GOT3 (cell line): ENCODE measurements at places on chromosomes 6 and 20.

DNA sequence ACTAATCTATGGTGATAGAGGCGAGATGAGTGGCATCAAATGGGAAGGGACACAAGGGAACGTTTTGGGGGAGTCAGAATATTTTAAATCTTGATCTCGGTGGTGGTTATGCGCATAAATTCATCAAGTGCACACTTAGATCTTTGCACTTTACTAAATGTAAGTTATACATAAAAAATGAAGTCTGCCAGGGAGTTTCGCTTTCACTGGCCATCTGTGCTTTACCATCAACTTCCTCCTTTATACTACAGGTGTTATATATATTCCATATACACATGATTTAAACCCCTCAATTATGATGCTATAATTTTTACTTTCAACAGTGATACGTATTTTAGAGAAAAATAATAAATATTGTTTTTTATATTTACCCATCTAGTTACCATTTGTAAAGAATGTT, 97.6 kb upstream of the AKIRIN2 start:
- DNase-seq, result no peak

GRCh38 chr20:21656308-21657067, 49.0 kb upstream of the PAX1 start:
- DNase-seq, result no peak

DNA sequence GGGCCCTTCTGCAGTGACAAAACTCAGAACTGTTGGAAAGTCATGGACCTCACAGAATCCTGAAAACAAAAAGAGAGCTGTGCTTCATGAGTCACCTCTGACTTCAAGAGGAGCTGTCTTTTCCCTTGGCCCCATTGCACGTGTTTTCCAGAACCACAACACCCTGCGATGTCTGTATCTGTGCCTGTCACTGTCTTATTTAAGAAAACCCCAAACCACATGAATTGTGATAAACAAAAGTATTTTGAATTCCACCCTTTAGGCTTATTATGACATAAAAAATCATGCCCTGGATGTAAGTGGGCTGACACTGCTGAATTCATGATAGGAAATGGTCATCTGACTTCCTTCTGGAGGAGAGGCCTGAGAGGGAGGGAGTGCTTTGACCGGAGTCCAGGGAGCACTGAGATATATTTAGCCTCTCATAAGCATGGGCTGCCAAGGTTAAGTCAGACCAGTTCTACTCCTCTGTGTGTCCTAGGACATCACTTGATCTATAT, 96.4 kb upstream of the DUSP22 start:
- no peak for DNase-seq

- DNase-seq, result no peak
Observed at GRCh38 chr6:15741405-15741804, 78.6 kb upstream of the DTNBP1 start.

GRCh38 chr6:43624786-43625288, 4.2 kb downstream of the GTPBP2 start:
- DNase-seq, result no peak

GRCh38 chr6:684831-685636, 7.9 kb downstream of the EXOC2 start:
- no peak for DNase-seq

DNA sequence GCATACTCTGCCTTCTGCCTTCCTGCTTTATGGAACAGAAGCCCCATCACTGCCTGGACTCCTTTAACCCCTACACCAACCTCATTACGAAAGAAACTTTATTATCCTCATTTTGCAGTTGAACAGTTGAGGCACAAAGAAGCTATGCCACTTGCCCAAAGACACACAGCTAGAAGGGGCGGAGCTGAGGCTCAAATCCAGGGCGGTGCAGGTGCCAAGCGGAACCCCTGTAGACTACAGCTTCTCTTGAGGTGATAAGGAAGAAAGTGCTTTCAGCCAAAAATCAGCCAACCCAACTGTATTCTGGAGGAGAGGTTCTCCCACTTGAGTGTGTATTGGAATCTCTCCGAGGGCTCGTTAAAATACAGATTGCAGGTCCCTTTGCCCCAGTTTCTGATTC, 90.5 kb downstream of the PRND start:
- no peak for DNase-seq

GRCh38 chr6:22099231-22099630, 197.6 kb downstream of the PRL start:
- DNase-seq, result no peak

DNA sequence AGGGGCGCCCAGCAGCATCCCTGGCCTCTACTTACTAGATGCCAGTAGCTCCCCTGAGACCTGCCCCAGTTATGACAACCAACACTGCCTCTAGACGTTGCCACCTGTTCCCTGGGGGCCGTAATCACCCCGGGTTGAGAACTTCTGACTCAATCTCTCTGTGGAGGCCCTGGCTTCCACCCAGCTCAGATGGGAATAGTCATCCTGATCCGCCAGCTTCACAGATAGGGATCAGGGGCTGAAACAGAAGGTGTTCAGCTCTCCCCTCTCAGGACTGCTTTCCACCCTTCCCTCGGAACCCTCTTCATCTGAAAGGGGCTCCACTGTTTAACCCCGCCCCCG, 3.3 kb downstream of the CAPN11 start:
- peak; percentile 24 for DNase-seq

DNA sequence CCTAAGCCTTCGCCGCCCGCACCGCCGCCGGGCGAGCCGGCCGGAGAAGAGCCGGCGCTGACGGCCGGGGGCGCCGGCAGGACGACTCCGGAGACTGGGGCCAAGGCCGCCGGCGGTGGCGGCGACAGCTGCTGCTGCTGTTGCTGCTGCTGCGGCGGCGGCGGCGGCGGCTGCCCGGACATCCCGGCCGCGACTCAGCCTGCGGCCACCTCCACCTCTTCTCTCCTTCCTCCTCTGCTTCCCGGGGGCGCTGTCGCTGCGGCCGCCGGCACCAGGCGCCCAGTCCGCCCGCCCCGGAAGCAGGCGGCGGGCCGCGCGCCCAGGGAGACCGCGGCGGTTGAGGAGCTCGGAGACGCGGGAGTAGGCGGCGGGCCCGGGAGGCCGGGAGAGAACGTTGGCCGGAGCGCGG, 307 bp downstream of the RANBP9 start:
- no peak for DNase-seq

DNA sequence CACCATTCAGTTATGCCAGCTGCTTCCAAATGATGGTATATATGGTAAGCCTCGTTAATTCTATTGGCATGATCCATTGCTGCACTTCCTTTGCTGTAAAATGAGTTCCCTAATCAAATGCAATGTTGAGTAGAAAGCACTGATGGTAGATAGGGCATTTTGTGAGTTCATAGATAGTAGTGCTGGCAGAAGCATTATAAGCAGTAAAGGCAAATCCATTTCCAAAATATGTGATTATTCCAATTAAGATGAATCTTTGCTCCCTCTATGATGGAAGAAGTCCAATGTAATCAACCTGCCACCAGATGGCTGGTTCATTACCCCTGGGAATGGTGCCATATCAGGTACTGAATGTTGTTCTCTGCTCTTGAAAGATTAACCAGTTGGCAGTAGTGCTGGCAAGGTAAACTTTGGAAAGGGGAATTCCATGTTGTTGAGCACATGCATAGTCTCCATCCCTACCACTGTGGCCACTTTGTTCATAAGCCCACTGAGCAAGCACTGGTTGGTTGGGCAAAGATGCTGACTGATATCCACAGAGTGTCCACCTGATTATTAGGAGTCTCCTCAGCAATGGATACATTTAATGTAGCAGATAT, 5.6 kb upstream of the TBPL1 start:
- DNase-seq, result no peak

GRCh38 chr6:29815118-29815750, 12.4 kb upstream of the HLA-G start:
- DNase-seq, result no peak

- no peak for DNase-seq
Observed at GRCh38 chr6:169583886-169584541, 117.8 kb downstream of the WDR27 start.

GRCh38 chr6:159665868-159666635, 27.0 kb downstream of the SOD2 start:
- no peak for DNase-seq

GRCh38 chr6:27760464-27760863, 151.7 kb downstream of the OR2B2 start:
- DNase-seq, result no peak

DNA sequence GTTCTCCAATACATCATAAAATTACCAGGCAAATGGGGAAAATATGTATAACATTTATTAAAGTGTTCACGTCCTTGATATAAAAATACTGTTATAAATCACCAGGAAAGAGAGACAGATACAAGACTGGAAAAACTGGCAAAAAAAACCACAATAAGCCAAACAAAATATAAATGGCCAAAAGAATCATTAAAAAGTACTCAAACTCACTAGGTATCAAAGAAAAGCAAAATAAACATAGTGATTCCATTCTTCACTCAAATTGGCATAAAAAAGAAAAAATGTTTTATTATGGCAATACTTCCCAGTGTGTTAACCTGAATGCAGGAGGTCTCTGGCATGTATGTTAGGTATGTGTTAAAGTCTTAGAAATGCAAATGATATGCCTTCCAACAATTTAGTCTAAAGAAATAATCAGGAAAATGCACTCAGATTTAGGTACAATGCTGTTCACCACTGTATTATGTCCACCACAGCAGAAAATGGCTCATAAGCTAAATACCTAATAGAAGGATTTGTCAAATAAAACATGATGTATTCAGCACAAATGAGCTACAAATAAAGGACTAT, 21.4 kb downstream of the SLC23A2 start:
- DNase-seq, result no peak
